ENCODE measurements at places on chromosomes 5 and 9.

- DNase-seq: peak; percentile 75
Measured at GRCh38 chr5:132369474-132370180, at the start of gene SLC22A5. SLC22A5 (plus strand) TSS chr5:132369710; CDS start chr5:132369973, 263 bp downstream.

GRCh38 chr5:137453483-137454080 is 45.5 kb downstream of the SPOCK1 start:
- no peak for DNase-seq

DNA sequence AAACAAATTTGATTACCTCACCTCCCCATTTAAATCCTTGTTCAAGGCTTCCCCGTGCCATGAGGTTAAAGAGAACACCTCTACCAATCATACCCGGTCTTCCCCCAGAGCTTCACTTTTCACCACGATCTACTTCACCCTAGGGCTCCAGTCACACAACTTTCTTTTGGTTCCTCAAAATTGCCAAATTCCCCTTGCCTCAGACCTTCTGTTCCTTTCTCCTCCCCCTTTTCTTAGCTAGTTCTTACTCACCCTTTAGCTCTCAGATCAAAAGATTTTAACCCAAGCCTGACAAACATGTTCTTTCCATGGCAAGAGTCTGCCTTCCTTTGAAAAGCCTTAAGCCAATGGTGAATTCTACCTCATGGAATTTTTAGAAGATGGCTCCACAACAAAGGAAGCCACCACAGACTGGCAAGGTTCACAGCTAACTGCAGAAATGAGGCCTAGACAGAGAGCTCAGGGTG is 56.7 kb downstream of the MAPKAP1 start:
- peak; percentile 31 for DNase-seq

DNA sequence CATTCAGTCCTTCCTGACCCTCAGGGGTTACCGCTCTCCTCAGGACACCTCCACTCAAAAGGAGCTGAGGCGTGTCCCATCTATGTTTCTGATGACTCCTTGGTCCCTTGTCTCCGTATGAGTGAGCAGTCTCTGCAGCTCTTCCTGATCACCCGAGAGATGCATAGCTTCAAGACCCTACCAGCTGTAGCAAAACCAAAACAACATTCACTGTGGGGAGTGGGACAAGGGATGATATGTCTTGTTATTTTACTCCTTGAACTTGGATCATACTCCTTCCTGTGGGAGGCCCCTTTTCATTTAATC is 14.4 kb downstream of the GLDC start:
- no peak for DNase-seq

DNA sequence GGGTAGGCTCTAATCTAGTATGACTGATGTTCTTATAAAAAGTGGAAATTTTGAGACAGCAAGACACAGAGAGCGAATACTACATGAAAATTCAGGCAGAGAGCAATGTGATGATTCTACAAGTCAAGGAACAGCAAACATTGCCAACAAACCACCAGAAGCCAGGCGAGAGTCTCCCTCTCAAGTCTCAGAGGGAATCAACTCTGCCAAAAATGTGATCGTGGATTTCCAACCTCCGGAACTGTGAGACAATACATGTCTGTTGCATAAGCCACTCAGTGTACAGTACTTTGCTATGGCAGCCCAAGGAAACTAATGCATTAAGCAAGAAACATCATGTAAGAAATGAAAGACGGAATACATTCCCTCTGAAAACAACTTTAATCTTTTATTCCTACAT is 52.1 kb upstream of the CCNG1 start:
- DNase-seq: no peak

DNA sequence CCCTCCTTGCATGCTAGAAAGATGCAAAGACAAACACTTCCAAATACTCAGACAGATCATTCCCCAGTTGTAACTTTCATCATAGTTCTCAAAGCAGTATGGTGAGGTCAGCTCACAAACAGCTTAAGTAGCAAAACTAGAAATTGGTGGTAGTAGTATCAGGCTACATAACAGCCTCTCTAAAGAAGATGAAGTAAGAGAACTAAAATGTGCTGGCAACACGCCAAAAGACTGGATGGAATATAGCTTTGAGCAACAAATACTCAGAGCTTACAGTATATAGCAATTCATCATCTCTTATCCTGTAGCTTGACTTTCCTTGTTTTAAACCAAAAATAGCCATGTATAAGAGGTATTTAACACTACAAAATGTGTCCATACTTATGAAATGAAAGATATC is 7.5 kb downstream of the PFDN1 start:
- DNase-seq: no peak

DNA sequence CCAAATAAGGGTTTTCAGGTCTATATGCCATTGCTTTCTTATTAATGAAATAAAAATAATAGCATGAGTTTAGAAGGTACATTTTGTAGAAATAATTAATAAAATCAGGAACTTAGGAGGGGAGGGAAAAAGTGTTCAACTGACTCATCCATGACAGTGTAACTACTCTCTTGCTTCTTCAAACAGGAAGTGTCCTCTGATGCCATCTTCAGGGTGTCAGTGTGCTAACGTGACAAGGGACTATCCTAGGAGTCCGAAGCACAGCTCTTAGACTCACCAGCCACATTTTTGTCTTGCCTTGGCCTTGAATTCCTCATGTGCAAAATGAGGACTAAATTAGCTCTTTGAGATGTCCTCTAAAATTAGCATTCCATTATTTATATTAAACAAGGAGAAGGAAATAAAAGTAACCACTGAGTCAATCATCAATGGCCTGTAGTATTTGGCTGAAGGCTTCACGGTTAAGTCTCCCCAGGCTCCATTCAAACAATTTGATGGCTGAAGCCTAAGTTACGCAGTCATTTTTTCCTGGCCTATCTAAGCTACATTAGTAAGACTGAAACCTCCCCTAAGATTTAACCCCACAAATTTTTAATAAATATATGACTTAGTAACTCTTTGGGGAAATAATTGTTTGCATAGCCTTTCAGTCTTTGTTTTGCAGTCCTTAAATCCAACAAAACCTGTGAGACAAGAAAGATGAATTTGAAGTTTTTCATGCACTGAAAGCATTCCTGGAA is 151.1 kb downstream of the ARL15 start:
- DNase-seq: no peak

DNA sequence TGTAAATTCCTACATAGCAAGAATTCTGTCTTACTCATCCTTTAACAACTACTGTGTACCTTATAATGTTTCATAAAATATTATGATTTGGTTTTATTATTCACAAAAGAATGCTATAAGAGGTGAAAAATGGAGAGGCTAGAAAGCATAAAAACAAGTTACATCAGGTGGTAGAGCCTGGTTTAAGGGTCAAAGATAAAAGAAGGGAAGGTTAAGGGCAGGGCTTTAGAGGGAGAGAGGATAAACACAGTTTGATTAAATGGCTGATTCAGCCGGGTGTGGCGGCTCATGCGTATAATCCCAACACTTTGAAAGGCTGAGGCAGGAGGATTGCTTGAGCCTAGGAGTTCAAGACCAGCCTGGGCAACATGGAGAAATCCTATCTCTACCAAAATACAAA is 40.4 kb upstream of the HSPB3 start:
- no peak for DNase-seq

DNA sequence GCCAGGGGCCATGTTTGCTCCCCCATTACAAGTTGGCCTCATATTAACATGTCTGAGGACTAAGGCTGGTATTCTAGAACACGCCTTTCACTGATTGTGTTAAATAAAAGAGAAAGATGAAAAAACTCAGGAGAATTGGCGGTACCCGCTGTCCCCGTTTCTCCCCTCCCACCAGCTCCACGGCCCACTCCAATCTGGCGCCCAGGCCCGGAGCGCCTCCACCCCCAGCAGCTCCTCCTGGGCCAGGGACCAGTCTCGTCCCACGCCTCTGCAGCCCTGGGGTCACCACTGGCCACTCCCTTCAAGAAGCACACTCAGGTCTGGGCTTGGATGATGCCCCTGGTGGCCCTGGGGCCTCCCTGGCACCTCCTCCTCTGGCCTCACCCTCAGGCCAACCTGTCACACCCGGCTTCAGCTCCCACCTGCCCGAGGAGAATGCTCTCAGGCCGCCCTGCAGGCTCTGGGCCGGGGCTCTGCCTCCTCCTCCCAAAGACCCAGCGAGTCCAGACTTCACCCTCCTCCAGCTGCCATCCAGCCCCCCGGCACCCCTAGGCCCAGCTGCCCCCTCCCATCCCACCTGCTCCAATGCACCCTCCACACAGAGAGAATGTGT is 133.0 kb upstream of the PPP1R26 start:
- DNase-seq: no peak

DNA sequence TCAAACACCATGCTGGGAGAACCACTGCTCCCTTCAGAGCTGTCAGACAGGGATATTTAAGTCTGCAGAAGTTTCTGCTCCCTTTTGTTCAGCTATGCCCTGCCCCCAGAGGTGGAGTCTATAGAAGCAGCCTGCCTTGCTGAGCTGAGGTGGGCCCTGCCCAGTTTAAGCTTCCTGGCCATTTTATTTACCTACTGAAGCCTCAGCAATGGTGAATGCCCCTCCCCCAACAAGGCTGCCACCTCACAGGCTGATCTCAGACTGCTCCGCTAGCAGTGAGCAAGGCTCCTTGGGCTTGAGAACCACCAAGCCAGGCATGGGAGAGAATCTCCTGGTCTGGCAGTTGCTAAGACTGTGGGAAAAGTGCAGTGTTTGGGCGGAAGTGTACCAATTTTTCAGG is 205.5 kb upstream of the PTGER4 start:
- DNase-seq: no peak

- no peak for DNase-seq
Measured at GRCh38 chr5:137613554-137614265, 114.6 kb upstream of the SPOCK1 start.

DNA sequence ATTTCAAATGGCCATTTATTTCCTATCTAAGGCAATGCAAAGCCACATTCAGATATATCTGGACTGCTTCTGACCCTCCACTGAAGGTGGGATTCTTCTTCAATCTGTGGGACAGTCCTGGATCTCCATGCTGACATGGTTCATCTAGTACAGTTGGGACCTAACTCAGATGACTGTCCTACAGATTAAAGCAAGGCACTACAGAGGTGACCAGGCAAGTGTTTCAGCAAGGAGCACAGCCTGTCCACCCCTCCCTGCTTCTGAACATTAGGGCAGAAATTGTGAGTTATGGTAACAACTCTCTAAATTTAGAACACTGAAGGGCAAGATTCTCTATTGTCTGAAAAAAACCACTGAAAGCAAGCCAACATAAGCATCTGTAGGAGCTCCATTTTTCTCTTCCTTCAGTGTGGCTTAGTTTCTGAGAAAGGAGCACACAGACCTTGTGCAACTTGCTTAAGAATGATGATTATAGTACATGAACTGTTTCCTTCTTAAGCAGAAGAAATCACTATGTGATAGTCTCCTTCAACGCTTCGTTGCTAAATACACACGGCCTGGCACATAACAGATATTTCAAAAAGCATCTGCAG is 62.9 kb upstream of the BARX1 start:
- no peak for DNase-seq

DNA sequence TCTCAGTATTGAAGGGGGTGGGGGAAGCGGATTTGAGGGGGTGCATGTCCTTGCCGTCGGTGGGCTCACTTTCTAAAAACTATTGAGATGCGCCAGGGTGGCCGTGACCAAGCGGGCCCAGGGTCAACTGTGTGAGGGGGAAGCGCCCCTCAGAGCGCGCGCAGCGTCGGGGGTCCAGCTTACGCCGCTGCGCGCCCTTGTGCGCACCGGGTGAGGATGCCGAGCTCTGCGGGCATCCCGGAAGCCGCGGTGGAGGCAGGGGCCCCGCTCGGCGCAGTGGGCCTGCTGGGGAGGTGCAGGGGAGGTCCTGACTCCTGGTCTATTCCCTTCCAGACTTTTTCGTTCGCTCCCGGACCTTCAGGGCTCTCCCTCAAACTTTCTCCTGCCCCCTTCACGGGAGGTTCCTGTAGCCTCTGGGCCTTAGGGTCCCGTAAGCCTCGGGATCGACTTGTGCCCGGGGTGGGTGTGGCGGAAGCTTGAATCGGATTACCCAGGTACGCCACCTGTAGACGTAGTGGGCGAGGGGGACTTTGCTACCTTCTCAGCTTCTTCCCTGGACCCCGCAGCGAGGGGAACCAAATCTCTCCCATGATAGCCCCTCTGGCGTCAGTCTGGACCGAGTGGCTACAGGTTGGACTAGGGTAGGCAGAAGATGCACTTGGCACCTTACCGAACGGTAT is 2.5 kb upstream of the PRDM6 start:
- DNase-seq: no peak

DNA sequence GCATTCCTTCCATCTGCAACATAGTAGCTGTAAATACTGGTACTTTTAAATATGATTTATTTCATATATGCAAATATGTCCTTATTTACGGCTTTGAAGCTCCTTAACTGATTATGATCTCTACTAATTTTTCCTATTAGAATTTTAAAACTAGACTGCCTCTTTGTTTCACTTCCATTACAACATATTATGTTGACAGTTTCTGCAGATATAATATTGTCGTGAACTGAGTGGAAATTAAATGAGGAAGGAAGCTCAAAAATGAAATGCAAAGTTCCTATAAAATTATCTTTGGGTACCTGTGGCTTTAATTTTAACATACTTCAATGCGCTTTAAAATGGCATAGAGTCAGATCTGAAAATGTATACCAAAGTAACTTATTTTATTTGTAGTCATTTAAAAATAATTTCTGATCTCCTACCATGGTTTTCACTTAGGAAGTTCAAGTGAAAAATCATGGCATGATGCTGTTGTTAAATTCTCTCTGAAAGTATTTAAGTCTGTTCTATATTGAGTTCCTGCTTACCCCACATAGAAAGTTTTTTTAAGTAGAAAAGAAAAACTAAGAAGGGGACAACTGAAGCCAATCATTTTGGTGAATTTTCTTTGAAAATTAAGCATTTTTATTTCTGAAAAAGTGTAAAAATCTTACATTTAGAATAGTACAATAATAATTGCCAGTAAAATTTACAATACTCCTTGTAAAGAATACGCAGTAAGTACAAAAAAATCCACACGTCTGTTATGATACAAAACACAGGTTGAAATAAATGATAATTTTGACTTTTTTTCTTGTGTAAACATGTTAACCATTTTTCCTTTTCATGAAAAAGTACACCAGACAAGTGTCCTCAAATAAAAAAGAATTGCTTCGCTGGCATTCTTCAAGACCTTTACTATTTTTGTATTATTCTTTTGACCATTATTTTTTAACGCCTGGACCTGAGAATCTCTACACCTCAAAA is 2.6 kb downstream of the FOXD1 start:
- no peak for DNase-seq

DNA sequence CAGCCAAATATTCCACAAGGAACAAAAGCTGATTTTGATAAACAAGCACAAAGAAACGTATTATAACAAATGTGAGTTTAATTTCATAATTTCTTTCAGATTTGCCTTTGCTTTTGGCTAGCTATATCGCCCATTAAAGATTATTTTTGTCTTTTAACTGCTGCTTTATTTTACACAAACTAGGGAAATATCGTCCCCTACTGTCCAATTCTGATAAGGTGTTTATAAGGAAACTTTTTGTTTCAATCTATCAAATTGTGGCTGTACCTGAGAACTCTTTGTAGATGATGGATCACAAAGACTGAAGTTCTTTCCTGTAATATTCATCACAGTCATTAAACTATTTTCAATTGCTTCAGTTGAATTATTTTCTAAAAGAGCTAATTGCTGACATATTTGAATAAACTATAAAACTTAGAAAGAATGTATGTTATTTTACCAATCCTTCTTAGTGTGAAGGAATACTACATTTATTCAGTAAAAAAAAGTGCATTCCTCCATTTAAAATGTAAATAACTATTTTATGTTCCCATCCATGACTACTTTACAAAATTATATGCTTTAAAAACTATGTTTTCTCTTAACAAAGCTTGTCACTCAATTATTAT is 431.3 kb upstream of the ITGA1 start:
- no peak for DNase-seq

GRCh38 chr5:116455061-116455460 is 119.6 kb downstream of the SEMA6A start:
- no peak for DNase-seq

- DNase-seq: no peak
Measured at GRCh38 chr5:160092960-160093707, 26.1 kb downstream of the PWWP2A start.

All from activated CD4-positive, alpha-beta T cell treated with anti-CD3 and anti-CD28 coated beads, Interleukin-2, amount 50 U/mL, for 48 hours (primary cell).